ENCODE measurements at places on chromosomes 3 and 15.

DNA sequence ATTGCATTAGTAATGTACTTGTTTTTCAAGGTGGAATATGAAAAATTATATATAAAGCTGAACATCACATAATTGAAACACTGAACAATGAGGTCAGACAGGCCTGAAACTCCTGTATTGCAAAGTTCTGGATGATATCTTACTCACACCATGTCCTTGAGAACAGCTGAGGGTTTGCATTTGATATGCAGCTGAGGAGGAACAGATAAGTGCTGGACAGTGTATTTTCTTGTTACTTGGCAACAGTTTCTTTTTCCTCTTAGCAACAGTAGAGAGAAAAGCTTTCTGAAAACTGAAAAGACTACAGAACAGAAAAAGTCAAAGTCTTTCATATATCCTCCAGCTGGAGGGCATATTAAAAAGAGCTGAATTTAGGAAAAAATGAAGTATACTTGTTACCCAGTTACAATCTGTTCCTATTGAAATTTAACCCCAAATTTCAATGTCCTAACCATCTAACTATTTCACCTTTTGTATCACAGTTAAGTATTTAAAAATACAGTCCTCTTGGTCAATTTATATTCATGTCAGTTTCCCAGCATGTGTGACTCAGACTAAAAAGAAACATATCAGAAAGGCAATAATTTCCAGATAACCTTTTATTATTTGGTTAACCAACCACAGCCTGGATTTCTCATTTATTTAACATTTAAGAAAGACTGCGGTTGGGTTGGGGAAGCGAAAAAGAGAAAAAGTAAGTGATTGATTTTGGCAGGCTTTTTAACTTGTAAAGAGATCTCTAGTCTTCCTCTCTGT lies 733.0 kb upstream of the DPPA4 start:
- DNase-seq: no peak

GRCh38 chr15:74144153-74144775 lies 13.9 kb downstream of the ISLR2 start:
- DNase-seq: peak; percentile 43

GRCh38 chr3:16896094-16896627 lies 11.4 kb downstream of the PLCL2 start:
- no peak for DNase-seq

DNA sequence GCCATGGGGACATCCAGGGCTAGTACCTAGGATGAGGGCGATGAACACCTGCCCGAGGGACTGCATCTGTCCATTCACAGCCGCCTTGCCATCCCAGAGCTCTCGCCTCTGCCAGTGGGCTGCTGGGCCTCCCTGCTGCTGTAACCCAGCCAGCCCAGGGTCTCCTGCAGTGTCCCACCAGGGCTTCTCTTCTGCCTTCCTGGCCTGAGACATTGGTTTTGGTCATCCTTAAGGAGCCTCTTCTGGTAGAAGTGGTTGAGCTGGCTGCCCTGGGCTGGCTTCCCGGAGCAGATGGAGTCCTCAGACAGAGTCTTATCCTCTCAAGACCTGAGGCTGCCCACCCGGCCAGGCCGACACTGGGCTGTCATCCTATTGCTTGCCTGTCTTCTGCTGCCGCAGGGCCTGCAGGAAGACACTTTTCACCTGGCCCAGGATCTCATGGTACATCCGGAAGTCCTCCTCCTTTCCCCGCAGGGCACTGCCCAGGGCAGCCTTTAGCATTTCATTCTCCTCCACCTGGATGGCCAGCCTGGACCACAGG lies 6.1 kb upstream of the HHATL start:
- DNase-seq: no peak

- no peak for DNase-seq
Observed at GRCh38 chr3:173892547-173892946, 495.0 kb downstream of the NLGN1 start.

GRCh38 chr15:62624547-62625378 lies 417.8 kb upstream of the TPM1 start:
- DNase-seq: no peak

- DNase-seq: peak; percentile 91
Observed at GRCh38 chr3:195559723-195560409, 16.7 kb upstream of the PPP1R2 start.

DNA sequence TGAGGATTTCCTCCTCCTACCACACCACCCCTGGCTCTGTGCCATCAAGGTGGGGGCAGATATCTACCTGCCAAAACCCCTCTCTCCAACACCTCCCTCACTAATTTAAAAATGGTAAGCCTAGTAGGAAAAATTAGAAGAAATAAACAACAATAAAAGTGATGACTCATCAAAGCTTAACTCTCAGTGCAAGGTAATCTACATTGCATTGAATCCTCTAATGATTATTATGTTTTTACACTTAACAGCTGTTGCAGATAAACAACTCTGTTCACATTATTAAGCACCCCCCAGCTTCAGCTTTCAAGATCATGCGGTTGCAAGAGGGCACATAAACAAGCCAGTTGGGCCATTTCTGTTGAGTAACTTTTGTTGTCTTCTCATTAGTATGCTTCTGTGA lies 396.1 kb upstream of the ATP11B start:
- DNase-seq: no peak

- DNase-seq: no peak
Observed at GRCh38 chr15:90435652-90436337, 47.8 kb downstream of the IQGAP1 start.

- DNase-seq: no peak
Observed at GRCh38 chr15:70443486-70444273, 319.7 kb downstream of the UACA start.

DNA sequence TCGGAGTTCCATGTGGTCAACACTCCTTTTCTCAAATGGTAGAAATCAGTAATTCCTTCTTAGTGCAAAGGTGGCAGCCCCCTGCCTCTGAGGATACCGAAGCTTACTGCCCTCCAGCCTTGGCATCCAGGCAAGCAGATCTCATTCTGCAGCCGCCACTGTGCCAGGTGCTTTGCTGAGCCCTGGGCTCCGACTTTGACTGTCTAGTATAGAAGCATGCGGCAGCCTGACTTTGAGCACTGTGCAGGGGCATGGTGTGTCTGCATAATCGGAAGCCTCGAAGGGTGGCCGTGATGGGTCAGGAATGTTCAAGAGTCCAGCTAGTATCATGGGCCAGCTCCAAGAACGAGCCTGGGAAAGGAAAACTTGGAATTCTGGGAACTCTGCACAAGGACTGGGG lies 39.7 kb downstream of the ABTB1 start:
- no peak for DNase-seq

DNA sequence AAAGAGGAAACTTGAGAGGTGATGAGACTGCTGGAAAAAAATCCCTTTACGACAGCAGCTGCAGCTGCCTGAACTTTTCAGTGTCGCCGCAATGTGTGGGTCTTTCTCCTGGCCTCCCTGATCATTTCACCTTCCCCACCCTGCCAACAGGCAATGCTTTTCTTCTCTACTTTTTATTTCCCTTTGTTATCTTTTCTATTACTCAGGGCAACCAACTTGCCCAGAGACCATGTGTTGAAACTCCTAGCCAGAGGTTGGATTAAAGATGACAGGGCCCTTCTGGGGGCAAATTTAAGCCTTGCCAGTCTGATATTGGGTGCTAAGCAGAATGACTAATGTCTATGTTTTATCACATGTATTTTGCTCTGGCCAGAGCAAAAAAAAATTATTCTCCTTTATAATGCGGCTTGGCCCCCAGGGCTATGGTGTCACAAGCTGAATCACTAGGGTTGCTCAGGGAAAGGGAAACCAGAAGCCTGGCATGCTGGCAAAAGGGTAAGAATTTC lies 51.5 kb upstream of the CFAP20DC start:
- no peak for DNase-seq

GRCh38 chr15:84747416-84748273 lies 747 bp upstream of the ZNF592 start:
- peak; percentile 52 for DNase-seq

DNA sequence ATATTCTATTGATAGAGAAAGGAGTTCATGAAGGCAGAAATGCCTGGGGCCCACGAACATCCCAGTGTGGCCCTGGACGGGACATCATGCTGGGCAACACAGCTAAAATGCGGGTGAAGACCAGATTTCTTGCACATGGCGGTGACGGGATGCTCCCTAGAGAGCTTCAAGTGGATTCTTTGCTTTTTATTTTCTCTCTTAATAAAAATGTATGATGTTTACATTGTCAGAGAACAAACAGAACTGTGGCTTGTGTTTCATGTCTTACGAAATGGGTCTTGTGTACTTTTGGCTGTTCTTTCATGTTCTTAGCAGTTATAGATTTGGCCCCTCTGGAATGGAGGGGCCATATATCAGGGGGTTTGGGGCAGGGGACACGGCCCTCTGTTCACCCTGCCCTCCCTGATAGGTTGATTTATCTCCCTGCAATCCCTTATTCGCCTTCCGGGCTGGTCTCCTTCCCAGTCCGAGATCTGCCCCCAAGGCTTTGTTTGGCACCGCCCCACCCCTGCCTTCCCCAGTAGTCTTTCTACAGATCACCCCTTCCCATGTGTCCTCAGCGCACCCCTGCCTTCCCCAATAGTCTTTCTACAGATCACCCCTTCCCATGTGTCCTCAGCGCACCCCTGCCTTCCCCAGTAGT lies 68.7 kb upstream of the CGNL1 start:
- no peak for DNase-seq

DNA sequence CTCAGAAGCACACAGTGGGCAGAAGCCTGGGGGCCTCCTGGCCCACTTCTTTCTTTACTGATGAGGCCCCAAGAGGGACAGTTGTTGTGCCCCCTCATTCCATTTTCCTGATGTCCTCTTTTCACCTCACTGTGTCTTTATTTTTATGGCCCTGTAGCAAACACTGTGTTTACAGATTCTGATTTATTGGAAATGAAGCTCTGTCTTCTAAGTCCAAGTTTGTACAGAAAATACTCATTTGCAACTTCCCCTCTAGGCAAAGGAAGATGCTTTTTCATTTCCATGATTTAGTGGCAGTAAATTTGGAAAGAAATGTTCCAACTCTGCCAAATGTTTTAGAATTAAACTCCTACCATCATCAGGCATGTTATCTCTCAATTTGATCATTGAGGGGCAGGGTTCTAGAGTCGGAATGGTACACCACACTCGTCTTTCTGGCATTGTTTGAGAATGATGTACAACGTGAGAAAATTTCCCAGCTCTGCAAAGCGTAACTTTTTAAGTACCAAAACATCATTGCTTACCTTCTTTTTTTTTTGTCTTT lies 129.7 kb downstream of the ARNT2 start:
- DNase-seq: no peak

DNA sequence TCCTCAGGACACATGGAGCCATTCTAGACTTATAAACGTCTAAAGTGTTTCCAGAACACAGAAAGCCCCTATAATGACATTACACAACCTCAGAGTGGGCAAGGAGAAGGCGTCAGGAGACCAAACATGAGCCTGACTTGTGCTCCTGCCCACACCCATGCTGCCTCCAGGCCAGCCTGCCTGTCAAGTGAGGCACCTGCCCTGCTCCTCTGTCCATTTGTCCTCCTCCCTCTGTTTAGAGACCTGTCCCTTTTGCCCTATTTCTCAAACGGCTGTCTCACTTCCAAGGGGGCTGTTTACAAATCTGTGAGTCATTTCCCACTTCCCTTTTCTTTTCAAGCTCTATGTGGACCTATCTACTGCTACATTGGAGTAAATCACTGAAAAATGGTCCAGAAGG lies 21.0 kb downstream of the ZDHHC3 start:
- no peak for DNase-seq

DNA sequence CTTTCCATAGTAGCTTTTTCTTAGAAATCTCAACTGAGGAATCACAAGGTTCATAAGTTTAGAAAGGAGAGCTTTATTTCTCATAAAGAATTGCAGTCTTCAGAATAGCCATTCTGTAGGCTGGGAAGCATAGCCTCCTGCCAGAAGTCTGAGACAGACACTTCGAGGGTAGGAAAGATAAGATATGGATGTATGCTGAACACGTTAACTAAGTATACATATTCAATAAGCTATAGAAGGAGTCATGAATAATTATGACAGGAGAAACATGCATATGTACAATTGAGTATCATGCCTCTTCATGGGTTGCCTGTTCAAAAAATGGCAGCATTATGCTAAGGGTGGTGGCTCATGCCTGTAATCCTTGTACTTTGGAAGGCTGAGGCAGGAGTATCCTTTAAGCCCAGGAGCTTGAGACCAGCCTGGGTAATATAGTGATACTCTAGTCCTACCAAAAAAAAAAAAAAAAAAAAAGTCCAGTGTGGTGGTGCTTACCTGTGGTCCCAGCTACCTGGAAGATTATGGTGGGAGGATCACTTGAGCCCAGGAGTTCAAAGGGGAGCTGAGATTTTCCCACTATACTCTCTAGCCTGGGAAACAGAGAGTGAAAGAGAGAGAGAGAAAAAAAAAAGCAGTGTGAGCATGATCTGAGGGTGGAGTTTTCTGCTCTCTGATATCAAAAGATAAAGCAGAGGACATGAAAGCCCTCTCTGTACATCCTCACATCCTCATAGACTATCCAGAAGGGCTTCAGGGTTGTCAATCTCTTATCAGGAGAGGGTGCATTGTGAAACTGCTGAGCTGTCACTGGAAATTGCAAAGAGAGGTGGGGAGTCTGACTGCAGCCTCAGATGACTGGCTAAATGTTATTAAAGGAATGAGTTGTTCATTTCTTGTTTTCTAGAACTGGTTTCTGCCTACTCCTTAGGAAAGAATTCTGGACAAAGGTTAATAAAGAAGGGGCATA lies 23.6 kb upstream of the CADPS start:
- no peak for DNase-seq

DNA sequence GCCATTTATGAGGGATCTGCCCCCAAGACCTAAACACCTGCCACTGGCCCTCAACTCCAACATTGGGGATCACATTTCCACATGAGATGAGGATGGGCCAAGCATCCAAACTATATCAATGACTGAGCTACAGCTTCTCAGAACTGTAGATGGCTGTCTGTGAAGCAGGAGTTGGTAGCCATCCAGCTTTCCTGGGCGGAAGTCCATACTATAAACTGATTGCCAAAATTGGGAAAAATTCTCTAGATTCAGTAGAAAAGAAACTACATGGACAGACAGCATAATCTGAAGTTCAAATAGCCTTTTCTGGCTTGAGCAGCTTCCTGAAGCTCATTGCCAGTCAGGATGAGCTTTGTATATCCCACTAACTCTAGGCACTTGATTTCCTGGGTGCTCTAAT lies 214.7 kb upstream of the ZBTB20 start:
- DNase-seq: no peak

DNA sequence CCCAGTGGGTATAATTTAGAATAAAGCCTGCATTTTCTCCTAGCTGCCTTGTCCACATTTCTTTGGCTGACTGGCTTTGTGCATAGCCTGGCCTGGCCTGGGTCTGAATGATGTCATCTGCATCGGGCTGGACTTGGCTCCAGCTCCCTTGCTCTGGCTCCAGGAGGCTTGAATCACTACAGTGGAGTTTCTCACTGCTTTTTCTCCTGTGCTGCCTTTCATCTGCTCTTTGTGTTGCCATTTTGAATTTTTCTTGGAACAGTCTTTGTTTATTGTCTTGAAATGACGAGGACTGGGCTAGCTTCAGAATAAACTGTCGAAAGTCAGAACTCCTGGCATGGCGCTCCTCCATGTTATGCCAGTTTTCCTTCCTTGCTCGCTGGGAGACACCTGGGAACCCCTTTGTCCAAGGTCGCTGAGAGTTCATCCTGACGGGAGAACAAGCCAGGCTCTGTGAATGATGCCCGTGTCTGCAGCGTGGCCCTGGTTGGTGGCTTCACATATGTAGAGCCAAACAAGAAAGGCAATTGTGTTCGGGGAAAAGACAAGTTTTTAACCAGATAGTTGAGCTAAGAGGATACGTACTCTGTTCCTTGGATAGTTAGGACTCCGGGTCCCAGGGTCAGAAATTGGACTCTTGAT lies 258.9 kb downstream of the PDZRN3 start:
- DNase-seq: no peak

- DNase-seq: no peak
Observed at GRCh38 chr3:124760601-124761000, 30.3 kb downstream of the UMPS start.
